ENCODE measurements at places on chromosomes 4 and X.
A peak's percentile ranks its signal among the peaks of the same experiment; 100 is the strongest.

- DNase-seq = no peak
Observed at GRCh38 chrX:133364196-133364595, 51.1 kb downstream of the GPC4 start.

GRCh38 chrX:44428989-44429627 is 85.6 kb upstream of the EFHC2 start:
- DNase-seq = no peak

GRCh38 chr4:121182296-121182695 is 18.2 kb upstream of the TNIP3 start:
- peak; percentile 3 for DNase-seq

DNA sequence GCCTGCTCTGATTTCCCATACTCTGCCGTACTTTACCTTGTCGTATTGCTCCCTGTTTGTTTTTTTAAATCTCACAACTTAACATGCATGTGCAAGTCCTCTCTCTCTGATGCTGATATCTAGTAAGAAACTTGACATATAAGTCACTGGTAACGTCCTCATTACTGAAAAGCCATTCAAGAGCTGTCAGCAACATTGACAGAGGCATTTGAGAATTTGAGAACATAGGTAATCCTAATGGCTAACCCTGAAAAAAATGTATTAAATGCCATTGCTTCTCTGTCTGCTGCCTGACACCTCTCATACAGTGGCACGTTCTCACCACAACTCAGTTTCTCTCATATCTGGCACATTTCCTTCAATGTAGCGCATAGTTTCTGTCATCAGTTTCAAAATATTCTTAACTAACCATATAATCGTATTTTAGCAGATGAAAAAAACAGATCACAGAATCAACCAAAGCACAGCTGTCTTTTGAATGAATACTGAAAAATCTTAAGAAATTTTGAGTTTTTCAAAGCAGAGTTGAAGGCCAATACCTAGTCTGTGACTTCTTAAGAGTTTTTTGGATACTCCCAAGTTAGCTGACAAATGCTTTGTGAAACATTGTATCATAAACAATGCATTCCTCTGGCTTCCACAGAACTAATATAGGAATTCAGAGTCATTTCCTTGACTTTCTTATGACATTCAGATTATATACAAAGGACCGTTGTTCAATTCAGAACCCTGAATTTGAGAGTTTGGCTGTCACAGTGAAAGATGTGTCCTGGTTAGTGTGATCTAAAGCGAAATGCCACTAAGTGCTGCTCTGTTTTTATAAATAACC is 996.4 kb downstream of the C4orf33 start:
- DNase-seq = no peak

Measured in AG04449 (cell line).